ENCODE measurements at places on chromosomes 3 and 15.

DNA sequence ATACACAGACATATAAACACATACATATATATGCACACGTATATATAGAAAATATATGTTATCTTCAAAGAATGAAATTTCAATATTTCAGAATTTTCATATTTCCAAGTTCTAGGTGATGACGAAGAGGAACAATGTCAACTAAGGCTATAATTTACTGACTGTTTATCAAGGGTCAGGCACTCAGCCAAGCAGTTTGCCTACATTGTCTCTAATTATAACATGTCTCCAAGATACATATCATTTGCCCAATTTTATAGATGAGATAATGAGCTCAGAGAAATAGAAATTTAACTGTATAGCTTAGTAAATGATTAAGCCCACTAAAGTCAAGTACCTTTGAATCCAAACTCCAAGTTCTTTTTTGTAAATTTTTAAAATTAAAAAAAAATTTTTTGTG is 99.9 kb upstream of the PLSCR4 start:
- no peak for DNase-seq

- no peak for DNase-seq
Observed at GRCh38 chr3:192636517-192637444, 90.6 kb downstream of the FGF12 start.

DNA sequence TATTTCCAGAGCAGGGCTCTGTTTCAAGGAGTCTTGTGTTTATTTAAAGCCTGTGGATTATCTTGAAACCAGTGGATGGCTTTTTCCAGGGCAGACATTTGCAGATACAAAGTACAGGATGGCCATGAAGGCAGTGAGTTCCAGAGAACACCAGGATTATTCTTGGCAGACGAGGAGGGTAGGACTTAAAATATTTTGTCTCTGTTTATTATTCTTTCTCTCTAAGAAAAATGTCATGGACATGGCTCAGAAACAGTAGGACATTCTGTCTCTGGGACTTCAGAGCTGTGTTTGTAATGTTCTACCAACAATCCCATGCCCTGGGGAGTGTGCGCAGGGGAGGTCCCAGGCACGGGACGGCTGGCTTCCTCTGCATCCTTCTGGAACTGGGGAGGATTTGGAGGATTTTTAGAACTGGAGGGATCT is 125.9 kb downstream of the ATP10A start:
- DNase-seq: peak; percentile 3

- DNase-seq: no peak
Observed at GRCh38 chr3:185216607-185216958, 37.3 kb downstream of the EHHADH start.

- DNase-seq: no peak
Observed at GRCh38 chr3:114476511-114476910, 182.7 kb downstream of the TIGIT start.

- DNase-seq: peak; percentile 13
Observed at GRCh38 chr3:177150218-177150916, 46.9 kb downstream of the TBL1XR1 start.

GRCh38 chr3:35690271-35690670 is 50.9 kb downstream of the ARPP21 start:
- DNase-seq: no peak

DNA sequence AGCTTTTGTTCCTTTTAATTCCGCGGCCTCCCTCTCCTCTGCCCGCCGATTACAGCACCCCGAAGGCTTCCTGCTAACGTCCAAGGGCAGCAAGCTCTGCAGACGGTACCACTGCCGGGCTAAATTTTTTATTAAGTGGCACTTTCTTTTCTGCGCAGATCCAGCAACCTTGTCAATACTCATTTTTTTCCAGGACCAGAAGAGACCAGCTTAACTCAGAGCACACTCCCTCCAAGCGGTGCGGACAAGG is 542 bp upstream of the MEIS2 start:
- DNase-seq: no peak

DNA sequence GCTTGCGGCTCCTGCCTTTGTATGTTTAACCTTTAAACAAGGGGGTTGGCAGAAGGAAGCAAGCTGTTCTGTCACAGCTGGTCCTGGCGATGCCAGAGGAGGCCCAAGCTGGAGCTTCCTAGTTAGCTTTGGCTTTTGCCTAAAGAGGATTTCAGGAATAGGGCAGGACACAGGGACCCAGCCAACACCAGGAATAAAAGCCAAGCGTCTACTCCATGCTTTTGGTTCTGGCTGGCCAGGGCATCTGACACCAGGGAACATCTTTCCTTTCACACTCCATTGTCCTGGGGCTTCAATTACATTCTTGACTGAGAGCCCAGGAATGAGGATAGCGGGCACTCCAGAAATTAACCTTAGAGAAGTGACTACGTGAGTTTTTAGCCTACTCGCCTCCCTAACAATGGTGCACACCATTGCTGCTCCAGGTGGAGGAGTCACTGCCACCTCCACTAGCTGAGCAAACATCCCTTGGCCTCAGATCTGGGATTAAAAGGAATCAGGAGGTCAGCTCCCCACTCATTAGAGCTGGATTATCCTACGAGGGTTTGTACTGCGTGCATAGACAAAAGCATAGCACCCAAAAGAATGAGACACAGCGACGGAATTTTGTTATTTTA is 38.2 kb downstream of the TPM1 start:
- no peak for DNase-seq

DNA sequence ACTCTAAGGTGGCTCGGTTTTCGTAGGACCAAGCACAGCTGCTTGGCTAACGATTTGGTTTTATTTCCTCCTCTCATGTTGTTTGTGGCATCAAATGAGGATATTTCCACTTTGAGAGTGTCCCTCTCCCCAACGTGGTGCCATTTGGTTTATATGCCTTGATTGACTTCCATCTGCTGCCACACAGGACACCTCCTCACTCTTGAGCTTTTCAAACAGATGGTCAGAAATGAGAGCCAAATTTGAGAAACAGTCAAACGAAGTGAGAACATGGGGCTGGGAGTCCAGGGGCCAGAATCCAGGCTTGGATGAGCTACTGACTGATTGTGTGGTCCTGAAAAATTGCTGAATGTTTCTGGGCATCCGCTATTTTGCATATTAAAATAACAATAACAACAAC is 43.5 kb downstream of the CEMIP start:
- no peak for DNase-seq

DNA sequence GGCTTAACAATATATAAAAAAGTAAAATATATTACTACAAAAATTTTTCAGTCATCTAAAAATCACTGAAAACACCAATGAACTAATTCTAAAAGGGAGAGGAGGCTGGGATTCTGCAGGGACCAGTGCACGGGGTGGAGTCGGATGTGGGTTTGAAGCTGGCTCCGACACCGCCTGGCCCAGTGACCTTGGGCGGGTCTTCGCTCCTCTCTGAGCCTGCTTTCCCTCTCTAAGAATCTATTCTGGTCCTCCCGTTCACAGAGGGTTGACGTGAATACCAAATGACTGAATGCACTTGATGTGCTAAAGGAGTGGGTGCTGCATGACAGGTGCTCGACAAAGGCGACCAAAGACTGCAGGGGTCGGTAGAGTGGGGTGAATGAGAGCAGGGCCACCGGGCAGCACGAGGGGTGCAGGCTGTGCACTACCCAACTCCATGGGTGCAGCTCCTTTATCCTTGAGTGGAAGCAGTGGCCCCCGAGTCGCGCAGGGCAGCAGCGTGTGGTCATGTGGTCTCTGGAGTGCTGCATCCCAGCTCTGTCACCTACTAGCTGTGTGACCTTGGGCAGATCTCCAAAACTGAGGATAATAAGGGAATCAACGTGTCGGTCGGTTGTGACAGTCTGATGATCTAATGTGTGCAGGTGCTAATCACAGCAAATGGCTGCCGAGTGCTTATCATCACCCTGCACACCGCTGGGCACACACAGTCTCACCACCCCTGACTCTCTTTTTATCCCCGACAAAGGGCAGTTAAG is 8.6 kb upstream of the IQSEC1 start:
- DNase-seq: no peak

GRCh38 chr3:6928064-6928463 is 67.1 kb downstream of the GRM7 start:
- no peak for DNase-seq

- no peak for DNase-seq
Observed at GRCh38 chr3:132268956-132269355, 48.3 kb upstream of the ACP3 start.

DNA sequence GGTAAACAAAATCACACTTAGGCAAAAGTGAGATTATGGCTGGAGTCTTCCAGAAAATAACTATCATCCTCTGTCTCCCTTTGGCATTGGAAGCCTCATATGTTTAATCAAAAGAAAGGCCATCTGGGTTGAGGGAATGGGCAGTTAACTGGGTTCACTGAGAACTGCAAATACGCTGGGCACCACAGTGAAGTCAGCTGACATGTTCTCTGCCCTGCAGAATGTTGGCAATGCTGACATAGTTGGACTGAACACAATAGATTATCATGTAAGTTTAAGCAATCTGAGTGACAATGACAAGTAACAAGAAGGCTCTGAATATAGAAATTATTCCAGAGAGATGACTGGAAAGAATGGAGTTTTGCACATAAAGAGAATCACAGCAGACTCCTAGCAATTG is 43.8 kb upstream of the SLC25A26 start:
- no peak for DNase-seq

DNA sequence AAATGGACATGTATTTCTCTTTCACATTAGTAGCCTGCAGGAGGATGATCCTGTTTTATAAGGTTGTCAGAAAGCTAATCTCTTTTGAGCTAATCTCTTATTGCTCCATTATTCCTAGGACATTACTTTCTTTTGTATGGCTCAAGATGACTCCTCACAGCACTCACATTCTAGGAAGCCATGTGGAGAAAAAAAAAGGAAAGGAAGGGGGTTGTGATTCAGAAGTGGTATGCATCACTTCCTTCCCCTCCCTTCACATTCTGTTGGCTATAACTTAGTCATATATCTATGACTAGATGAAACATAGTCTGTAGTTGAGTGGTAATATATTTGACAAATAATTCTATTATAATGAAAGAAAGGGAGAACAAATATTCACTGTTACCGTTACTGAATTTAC is 168.8 kb upstream of the TTC14 start:
- DNase-seq: peak; percentile 81

DNA sequence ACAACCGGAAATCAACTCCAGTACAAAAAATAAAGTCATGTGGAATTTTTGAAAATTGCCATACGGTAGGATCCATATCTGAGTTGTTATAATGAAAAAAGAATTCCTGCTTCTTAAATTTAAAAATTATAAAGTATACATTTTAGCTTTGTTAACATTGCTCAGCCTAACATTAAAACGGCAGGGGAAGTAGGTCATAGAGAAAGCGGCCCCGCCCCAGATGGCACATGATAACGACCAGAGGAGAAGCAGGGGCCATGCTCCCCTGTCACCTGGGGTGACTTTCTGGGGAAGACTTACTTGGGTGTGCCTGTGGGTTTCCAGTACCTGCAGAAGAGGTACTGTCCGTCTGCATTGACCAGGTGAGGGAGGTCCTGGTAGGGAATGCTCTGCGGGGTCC is 921 bp downstream of the MGLL start:
- no peak for DNase-seq

DNA sequence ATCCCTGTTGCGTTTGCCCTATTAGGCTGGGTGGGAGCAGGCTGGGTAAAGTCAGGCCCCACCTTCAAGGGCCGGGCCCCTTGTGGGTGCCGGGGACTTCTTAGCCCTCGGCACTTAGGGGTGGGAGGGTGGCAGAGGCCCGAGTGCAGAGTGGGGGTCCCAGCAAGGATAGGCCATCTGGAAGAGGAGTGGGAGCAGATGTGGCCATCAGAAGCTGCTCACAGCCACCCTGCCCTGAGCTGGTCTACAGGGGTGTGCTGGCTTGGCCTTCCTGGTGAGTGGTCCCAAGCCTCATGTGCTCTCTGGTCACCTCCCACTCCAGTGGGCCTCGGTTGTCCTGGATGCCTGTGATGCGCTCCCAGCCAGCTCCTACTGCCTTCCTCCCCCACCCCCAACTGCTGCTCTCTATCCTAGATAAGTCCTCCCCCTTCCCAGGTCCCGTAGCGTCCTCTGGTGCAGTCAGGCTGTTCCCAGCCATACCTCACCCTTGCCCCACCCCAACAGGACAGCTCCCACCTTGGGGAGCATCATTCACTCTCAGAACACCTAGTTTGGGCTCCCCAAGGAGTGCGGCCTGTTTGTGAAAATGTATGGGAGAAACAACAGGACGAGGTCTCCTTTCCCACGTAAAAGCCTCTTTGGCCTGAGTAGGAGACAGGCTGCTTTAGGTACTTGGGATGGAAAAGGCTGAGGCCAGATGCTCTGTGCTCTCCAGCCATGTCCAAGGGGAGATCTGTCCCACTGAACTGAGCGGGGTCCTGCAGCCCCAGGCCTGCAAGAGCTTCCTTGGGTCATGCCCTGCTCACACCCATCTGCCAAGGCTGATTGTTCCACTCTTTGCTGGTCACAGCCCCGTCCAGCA is 24.9 kb upstream of the PLXNA1 start:
- no peak for DNase-seq

DNA sequence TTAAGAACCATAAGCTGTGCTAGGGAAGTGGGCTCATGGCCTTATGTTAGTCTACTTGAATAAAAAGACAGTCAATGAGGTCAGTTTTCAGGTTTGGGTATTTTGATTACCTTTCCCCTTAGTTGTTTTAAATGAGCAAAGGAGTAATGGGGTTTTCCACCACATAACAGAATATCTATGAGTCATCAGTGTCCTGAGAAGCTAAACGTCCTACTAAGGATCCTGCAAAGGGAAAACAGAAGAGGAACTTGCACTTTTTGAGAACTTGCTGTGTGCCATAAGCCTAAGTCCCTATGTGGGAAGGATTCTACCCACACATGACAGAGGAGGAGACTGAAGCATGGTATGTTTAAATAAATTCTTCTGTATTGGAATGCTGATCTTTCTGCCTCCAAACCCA is 292.8 kb upstream of the TMC3 start:
- no peak for DNase-seq

DNA sequence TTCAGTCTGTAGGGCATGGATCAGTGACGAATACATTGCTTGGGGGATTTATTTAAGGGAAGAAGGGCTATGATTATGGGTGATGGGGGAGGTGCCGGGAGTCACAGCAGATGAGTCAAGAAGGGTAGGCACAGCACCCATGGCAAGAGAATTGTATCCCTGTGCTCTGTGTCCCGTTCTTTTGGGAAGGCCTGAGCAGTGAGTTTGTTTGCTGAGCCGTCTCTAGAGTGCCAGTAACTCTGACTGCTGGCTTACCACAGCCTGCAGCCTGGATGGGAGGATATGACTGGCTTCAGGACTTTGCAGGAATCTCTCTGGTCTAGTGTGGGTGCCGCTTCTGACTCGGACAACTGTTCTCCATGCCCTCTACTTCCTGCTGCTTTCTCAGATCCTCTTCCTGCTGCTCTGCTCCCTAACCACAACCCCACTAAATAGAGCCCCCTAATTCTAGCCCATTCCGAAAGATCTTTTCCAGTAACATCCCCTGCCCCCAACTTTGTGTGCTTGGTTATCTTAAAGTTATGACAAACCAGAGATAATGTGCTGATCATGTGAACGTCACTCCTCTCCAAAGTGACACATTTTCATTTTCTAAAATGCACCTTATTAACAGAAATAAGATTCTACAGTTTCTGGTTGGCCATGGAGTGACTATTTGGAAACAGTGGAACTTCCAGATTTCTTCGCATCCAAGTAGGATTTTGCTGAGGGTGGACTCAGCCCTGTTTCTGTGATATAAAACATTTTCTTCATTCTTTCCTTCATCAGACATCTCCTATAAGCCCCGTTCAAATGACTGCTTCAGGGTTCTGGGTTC is 239.0 kb downstream of the SLCO3A1 start:
- DNase-seq: no peak
